ENCODE measurements at places on chromosomes 7 and 10.

DNA sequence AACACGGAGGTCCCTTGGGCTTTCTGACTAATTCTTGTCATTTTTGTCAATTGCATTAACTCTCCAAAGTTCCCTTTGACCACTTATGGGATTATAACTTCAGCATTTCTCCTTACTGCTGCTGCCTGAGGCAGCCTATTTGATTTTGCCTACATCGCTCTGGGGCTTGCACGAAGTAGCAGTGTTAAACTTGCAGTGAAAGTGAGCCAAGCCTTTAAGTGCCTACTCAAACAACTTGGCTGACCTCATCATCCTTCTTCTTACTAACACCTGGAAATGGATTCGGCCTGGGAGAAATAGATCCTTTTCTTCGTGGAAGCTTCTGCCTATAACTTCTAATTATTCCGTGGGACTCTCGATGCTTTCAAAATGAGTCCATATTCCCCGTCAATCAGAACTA lies 76.6 kb downstream of the DGKB start:
- no peak for DNase-seq

DNA sequence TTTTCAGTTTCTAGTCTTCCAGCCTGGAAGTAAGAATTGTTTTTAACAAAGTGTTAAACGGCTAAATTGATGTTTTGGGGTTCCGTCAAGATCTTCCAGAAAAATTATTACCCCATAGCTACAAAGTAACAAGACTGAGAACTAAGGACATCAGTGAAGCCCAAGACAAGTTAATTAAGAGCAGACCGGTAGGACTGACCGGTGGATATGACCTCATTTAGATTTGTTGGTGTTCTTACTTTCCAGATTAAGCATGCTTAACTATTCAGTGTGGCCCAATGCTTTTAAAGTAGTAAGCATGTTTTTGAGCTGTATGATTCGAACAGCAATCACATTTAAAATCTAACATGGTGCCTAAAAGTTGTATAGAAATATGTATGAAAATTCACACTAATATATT lies 73.1 kb upstream of the RPA3 start:
- no peak for DNase-seq

DNA sequence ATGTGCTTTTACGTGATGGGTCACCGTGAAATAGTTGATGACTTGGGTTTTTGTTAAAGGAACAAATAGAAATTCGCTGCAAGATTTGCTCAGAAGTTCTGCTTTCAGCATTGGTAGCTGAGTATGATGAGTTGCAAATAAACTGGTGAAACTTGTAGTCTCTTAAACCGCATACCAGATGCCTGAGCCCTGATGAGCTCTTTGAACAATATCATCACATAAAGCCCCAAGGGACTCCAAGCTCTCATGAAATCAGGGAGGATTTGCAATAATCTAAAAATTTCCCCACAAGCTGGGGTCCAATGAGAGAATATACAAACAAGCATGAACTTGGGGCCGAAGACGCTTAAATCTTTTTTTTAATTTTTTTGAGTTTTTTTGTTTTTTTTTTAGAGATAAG lies 312.4 kb downstream of the CALN1 start:
- DNase-seq: no peak

- no peak for DNase-seq
These were observed 16.2 kb upstream of the LRRN3 start for GRCh38 chr7:111074748-111075146.

- DNase-seq: no peak
These were observed 350.5 kb downstream of the CRPPA start for GRCh38 chr7:16070806-16071205.
